H9 (cell line): ENCODE measurements at places on chromosomes 5 and 9. TPM values are rescaled to one million over a fixed set of nuclear protein-coding genes. Genes with fewer than 3 reads are reported as not detected.

GRCh38 chr9:91784673-91785446 lies 165.2 kb downstream of the ROR2 start:
- no peak for DNase-seq

- DNase-seq: no peak
Observed at GRCh38 chr9:110575169-110575568, 4.4 kb downstream of the SVEP1 start.

DNA sequence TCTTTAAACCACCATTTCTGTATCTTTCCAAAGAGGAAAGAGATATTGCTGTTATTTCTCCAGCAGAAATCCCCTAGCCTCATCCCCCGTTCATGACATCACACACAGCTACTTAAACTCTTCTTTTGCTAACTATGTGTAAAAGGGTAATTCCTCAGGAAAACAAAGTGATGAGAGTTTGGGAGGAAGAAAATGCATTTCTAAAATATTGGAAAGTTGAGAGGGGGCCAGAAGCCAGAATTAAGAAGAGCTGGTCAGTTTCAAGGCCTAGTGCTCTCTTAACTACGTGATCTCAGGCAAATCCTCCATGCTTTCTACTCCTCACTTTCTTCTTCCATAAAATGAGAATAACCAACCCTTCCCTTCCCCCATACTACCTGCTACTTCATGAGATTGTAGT lies 109.4 kb downstream of the LIFR start:
- no peak for DNase-seq

DNA sequence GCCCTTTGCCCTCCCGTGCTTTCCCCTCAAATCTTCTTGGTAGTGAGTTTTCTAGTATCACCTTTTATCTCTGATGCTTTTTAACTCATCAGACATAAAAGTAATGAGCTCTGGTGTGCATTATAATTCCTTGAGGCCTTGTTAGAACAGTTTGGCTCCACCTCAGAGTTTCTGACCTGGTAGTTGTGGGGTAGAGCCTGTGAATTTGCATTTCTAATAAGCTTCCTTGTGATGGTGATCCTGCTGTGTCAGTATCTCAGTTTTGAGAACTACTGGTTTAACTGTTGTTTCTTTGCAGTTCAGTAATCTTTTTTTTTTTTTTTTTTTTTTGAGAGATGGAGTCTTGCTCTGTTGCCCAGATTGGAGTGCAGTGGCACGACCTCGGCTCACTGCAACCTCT lies 31.1 kb downstream of the UBE2D2 start:
- DNase-seq: no peak

- no peak for DNase-seq
Observed at GRCh38 chr9:23644896-23645295, 181.1 kb downstream of the ELAVL2 start.

DNA sequence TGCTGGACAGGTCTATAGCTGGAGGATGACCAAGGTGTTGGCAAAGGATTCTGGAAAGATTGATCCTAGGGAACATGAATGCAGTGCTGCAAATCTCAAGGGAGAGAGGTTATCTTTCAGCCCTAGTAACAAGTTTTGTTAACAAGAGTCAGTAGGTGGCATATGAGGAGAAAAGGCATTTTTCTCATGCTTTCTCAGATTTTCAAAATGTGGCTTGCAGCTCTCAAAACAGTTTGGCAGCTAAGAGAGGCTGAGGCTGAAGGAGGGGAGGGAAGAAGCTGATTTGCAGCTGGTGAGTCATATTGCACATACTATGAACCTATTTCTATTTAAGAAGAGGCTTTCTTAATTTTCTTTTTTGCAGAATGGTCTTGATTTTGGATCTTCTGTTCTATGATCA lies 64.3 kb upstream of the PCA3 start:
- DNase-seq: no peak

DNA sequence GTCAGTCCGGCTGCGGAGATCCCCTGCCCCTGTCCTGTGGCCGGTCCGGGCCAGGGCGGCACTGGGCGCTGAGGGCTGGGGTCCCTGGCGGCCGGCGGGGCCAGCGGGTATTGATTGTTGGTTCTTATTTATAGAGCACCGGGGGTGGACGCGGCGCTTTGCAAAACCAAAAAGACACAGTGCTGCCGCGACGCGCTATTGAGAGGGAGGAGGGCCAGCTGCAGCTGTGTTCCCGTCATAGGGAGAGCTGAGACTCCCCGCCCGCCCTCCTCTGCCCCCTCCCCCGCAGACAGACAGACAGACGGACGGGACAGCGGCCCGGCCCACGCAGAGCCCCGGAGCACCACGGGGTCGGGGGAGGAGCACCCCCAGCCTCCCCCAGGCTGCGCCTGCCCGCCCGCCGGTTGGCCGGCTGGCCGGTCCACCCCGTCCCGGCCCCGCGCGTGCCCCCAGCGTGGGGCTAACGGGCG lies 2.5 kb downstream of the LRRC26 start:
- no peak for DNase-seq

DNA sequence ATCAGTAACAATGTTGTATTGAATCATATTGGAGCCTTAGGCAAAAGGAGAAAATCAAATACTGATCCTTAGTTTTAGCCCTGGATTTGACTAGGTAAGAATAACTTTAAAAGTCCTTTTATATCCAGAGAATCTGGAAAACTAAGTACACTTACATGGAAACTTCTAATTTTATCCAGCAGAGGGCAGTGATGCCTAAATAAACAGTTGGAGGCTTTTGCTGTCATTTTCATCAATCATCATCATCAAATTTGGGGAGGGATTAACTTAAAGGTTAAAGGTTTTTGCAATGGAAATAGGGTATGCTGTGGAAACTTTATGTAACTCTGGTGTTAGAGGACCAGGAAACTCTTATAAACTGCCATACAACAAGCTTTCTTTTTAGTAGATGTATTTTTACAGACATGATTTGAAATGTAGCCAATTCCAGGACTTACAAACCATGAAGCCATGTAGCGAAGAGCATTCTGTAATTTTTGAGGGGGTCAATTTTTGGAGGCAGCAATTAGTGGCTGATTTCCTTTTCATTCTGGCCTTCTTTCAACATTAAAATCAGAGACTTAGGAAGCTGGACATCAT lies 112.7 kb downstream of the OSTF1 start:
- DNase-seq: no peak

DNA sequence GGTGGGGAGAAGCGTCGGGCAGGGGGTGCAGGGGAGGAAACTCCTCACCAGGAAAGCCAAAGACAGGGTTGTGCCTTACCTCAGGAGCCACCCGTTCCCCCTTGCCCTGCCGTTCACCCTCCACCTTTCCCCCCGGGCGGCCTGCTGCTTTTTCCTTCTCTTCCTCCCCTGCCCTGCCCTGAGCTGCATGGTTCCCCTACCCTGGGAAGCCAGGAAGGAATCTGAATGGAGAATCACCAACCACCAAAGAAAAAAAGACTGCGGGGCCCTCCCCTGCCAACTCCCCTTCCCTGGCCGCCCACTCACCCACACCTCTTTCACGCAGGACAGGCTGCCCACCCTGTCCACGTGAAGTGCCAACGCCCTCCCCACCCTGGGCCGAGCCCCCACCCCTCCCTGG lies 820 bp upstream of the NFX1 start:
- DNase-seq: peak; percentile 25

DNA sequence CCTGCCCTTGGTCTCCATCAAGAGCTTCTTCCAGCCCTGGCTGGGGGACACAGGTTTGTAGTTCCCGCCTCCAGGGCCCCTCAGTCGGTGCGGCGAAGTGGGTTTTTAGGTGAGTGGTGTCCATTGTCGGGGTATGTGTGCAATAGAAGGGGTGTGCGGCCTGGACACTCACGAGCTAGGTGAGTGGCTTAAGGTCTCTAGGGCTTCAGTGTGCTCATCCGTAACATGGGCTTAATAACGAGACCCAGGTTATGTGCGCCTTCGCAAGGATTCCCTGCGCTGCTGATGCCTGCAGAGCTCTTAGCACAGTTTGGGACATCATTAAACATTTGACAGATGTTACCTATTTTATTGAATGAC lies 656 bp downstream of the CEP78 start:
- no peak for DNase-seq

DNA sequence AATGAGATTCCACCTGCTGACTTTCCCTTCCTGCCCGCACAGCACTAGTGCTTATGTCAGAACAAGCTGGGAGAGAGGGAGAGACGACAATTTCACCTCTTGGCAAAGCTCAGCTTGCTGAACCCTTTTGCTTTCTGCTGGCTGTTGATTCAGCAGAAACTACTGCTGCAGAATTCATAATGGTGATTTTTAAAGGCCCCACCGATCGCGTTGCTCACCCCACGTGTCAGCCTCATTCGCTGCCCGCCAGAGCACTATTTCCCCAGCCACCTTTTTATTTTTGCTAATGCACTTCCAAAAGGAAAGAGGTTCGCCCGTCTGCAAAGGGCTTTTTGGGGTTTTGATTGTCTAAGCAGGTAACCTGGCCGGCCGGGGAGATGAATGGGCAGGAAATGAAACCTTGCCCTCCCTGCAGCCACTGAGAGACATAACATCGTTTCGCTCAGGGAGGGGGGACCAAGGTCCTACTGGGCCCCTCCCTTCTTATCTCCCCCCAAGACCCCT lies 1.3 kb downstream of the PPP2R2B start:
- DNase-seq: no peak

DNA sequence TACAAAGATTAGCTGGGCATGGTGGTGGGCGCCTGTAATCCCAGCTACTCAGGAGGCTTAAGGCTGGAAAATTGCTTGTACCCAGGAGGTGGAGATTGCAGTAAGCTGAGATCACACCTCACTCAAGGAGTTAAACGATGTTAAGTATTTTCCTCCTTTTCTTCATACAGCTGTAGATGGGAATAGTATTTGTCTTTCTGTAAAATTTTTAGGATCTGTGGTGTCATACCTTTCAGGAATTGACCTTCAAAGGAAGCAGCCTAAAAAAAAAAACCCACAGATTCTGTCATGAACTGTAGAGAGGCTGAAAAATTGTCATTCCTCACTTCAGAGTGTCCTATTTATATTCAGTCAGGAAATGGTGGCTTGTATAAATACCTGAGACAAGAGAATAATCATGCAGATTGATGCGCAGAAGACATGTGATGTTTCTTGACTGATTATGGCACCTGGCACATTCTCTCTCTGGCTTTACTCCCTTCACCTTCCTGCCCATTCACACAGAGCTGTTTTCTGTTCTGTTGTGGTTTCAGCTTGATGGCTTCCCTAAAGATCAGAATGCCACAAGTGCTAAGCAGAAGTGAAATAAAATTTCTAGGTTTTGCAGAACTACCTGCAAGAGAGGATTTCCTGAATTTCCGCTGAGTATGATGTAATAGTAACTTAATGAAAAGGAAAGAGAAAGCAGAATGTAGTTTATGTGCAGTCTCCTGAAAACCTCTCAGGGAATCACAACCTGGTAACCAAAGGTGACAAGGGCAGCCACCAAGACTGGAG lies 3.8 kb downstream of the IFNA1 start:
- DNase-seq: no peak

- DNase-seq: no peak
Observed at GRCh38 chr5:127925916-127926315, 157.7 kb upstream of the SLC12A2 start.

GRCh38 chr5:61180886-61181285 lies 18.6 kb upstream of the SMIM15 start:
- DNase-seq: no peak

- DNase-seq: peak; percentile 34
Observed at GRCh38 chr9:122307061-122307460, 42.4 kb downstream of the MRRF start.

DNA sequence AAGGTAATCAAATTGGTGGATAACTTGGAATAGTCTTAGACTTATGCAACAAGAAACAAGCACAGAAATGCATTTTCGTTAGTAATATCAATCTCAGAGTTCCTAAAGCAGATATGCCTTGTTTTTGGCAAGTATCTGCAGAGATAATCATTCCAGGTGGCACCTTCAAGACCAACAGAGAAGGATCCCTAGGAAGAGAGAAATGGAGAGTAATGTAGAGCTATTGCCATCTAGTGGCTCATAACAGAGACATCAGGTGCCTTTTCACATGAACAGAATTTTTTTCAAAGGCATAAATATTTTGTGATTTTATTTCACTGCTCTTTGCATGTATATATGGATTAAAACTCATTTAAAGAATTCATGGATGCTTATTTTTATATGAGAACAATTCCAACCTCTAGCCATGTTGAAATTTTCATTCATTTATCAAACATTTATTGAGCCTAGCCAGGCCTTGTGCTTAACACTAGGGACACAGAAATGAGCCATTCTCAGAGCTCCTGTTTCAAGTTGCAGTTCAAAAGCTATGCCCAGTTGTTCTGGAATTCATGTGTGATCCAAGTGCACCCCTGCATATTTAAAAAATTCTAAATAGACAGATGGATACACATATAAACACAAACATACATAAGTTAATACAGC lies 117.5 kb upstream of the OR13F1 start:
- DNase-seq: no peak

- peak; percentile 67 for DNase-seq
Observed at GRCh38 chr5:67805666-67806348, 409.7 kb upstream of the PIK3R1 start.

GRCh38 chr9:7536310-7536939 lies 263.2 kb downstream of the DMAC1 start:
- peak; percentile 75 for DNase-seq

DNA sequence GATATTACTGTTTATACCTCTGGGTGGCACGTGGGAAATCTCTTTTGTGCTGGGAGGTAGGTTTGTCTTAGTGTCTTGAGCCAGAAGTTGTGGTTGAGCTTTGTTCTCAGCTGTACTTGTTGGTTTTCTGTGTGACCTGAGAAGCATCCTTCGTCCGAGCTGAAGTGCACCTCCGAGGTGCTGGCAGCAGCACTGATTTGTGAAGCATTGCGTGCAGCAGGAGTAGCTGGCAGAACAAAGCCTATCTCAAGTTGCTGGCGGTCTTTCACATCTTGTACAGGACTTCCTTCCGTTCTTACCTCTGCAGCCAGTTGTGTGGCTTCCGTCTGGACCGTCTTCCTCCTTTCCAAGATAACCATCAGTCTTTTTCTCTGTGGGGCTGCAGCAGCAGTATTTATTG lies 4.3 kb downstream of the PRRC2B start:
- no peak for DNase-seq

- DNase-seq: no peak
Observed at GRCh38 chr5:21142791-21143190, 1154.8 kb upstream of the CDH18 start.

Gene PFN3
- not detected in 2 replicates for total RNA-seq

Gene XRCC4
- total RNA-seq: 10.8 and 11.4 TPM in 2 replicates

Gene TAF11L10
- not detected in 2 replicates for total RNA-seq

Gene GAPT
- not detected in 2 replicates for total RNA-seq

Gene GLDC
- total RNA-seq: 74.4 and 74.6 TPM in 2 replicates

Gene IFNA4
- not detected in 2 replicates for total RNA-seq

Gene NR2F1
- total RNA-seq: not detected in 2 replicates

Gene ICE1
- total RNA-seq: 45.1 and 47.1 TPM in 2 replicates

Gene TAF1L
- not detected in 2 replicates for total RNA-seq

Gene GHR
- total RNA-seq: 0.20 and 0.24 TPM in 2 replicates
